T-helper 22 cell (primary cell): ENCODE measurements at places on chromosomes 11 and 22.

- no peak for DNase-seq
Observed at GRCh38 chr11:79471071-79471844, 30.4 kb upstream of the TENM4 start.

DNA sequence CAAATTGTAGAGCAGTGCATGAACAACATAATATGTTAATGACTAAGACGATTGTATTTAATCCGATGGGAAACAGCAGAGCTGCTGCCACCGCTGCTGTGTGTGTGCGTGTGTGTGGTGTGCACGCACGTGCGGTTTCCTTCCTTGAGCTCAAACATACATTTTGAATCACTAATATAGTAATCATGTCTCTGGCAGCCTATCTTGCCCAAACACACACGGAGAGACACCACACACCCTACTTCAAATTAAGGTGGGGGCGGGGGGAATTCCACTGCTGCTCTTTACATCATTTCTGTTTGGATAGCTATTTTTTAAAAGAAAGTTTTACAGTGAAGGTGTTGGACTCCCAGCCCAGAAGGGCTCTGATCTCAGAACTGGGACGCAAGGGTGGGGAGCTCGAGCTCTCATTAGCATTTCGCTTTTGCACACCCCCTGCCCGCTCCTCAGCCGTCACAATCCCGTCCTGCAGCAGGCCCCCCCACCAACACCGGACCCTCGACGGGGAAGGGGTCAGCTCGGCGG, 651 bp upstream of the FAM83F start:
- DNase-seq: peak; percentile 30

DNA sequence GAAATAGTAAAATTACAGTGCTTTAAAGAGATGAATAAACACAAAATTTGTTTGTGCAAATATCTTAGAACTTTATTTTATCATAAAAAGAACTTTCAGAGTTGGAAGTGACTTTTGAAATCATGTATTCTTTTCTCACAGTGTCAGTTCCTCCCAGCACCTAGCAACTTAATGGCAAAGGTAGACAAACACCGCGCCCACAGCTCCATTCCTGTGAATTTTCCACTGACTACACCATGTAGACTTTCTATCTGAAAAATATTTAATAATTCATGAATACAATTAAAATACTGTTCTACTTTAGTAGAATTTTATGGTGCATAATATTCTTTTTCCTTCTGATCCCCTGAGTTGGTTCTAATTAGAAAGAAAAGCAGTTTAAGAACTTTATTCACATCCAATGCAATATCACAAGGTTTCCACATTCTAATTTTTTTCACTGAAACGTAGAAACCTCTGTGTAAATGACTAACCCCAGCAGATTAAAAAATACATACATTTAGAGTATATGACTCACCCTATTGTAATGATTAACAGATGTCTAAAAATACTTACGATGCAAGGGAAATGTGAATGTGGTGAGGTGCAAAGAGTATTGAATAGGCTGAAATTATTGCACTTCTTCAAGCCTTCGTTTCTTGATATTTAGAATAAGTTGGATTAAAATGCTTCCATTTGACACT, 218.2 kb upstream of the CCDC179 start:
- DNase-seq: no peak

GRCh38 chr11:79182794-79183193, 258.0 kb downstream of the TENM4 start:
- no peak for DNase-seq

DNA sequence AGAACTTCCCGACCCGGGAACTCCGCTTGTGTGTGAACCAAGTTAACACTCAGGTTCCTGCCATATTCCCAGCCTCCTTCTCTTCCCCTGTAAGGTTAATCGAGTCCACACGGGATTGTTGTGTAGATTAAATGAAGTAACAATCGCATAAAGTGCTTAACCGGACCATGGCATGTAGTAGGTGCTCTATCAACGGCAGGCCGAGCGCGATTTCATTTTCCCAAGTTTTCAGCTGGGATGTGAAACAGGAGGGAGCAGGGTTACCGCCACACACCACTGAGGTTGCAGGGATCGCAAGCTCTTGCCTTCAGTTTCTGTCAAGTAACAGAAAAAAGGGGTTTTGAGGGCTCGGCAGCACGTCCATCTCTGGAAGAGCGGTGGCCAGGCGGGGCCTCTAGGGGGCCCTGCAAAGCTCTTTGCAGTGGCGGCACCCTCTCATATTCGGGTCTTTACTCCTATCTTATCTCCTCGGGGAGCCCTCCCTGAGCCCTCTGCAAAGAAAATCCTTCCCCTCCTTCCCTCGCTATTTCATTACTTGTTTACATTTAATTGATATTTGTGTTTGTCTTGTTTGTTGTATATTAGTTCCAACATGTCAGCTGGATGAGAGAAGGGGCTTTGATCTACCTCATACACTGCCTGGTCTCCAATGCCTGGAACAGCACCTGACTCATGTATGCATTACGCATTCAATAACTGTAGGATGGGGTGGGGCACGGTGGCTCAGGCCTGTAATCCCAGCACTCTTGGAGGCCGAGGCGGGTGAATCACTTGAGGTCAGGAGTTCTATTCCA, 816 bp upstream of the PLEKHA7 start:
- DNase-seq: no peak

DNA sequence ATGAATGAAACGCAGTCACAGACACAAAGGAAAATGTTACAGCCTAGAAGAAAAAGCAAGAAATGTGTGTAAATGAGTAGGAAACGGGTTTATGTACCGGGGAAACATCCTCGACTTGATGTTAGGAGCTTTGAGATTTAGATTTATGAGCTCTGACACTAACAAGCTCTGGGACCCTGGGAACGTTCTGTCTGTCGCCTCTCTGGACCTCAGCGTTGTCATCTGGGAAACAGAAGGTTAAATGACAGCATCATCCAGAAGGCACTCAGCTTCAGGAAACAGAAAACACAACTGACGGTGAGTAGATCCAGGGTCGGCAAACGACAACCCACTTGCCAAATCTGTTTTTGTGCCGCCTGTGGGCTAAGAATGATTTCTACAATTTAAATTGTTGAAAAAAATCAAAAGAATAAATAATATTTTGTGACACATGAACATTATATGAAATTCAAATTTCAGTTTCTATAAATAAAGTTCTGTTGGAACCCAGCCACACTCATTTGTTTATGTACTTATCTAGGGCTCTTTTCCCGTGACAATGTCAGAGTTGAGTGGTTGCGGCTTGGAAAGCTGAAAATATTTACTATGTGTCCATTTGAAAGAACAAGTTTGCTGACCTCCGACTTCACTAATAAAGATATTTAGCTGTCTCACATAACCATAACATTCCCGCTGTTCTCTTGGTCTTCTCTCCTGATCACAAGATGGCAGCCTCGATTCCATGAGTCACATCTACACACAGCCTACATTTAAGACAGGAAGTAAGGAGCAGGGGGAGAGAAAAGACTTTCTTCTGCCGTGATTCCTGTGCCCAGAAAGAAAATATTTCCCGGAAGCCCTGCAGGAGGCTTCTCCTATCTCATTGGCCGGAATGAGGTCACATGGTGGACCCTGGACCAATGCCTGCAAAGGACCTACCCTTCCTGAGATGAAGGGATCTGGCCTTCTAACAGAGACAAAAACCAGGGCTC, 47.1 kb upstream of the SYT13 start:
- no peak for DNase-seq

GRCh38 chr22:46071451-46072109, 78.7 kb upstream of the PPARA start:
- peak; percentile 32 for DNase-seq

DNA sequence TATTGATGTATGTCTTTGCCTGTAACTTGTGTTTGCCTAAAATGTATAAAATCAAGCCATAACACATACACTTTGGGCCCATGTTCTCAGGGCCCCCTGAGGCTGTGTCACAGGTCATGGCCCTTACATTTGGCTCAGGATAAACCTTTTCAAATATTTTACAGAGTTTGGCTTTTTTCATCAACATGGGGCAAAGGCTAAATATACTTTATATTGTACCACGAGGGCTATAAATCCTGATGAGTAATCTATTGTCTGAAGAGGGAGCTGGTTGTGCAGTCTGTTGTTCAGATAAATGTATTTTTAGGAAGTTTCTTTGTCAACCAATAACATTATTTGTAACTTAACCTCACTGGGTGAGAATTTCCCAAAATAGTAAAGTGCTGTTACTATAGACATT, 404.6 kb upstream of the DDI1 start:
- DNase-seq: no peak
